ENCODE measurements at places on chromosomes 2 and 18.

DNA sequence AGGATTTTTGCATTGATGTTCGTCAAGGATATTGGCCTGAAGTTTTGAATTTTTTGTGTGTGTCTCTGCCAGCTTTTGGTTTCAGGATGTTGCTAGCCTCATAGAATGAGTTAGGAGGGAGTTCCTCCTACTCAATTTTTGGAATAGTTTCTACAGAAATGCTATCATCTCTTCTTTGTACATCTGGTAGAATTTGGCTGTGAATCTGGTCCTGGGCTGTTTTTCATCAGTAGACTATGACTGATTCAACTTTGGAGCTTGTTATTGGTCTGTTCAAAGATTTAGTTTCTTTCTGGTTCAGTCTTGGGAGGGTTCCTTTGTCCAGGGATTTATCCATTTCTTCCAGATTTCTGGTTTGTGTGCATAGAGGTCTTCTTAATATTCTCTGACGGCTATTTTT, 166.7 kb downstream of the ST6GAL2 start:
- no peaks in the 10 kb centered on the region for H3K4me1 ChIP-seq
- no peak for DNase-seq
- H3K27ac ChIP-seq, result no peak overlapping the region
- H3K4me3 ChIP-seq, result no peak overlapping the region

- no peaks in the 10 kb centered on the region for H3K4me1 ChIP-seq
- H3K36me3 ChIP-seq, result no peaks in the 10 kb centered on the region
- DNase-seq, result no peak
- H3K27ac ChIP-seq, result no peak overlapping the region
These were observed 192.0 kb downstream of the MTX2 start for GRCh38 chr2:176461098-176461808.

GRCh38 chr2:19799881-19800780, 101.7 kb downstream of the TTC32 start:
- H3K36me3 ChIP-seq, result no peaks in the 10 kb centered on the region
- H3K27me3 ChIP-seq, result no peaks in the 10 kb centered on the region
- no peak for DNase-seq
- H3K4me1 ChIP-seq, result peaks cover 26% of the 10 kb centered on the region

- no peaks in the 10 kb centered on the region for H3K27me3 ChIP-seq
- no peak overlapping the region for H3K27ac ChIP-seq
These were observed 250.5 kb upstream of the RAB6C start for GRCh38 chr2:129729011-129729410.

- no peaks in the 10 kb centered on the region for H3K36me3 ChIP-seq
- no peak for DNase-seq
- no peak overlapping the region for H3K27ac ChIP-seq
- H3K4me1 ChIP-seq, result peaks cover 18% of the 10 kb centered on the region
- no peaks in the 10 kb centered on the region for H3K27me3 ChIP-seq
These were observed 203.8 kb downstream of the PTPRM start for GRCh38 chr18:7770908-7771307.

DNA sequence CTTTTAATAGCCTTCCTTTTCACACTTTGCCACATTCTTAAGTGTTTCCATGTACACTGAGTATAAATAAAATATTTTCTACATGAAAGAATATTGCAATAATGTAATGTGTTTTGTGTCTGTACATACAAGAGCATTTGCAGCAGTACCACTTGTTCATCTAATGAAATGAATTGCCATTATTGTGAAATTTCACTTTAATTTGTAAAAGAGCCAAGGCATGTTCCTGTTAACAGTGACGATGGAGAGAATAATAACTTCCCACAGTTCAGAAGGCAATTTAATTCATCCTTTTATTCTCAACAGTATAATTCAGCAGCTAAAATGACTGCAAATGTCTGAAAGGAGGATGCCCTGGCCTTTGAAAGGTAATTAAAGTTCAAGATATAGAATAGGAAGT, 853.9 kb downstream of the LRRTM4 start:
- no peaks in the 10 kb centered on the region for H3K4me1 ChIP-seq
- H3K36me3 ChIP-seq, result no peaks in the 10 kb centered on the region
- H3K27me3 ChIP-seq, result no peaks in the 10 kb centered on the region
- H3K4me3 ChIP-seq, result no peak overlapping the region

GRCh38 chr2:208361077-208361441, 45.5 kb upstream of the PTH2R start:
- no peaks in the 10 kb centered on the region for H3K27me3 ChIP-seq
- no peaks in the 10 kb centered on the region for H3K4me1 ChIP-seq
- no peak overlapping the region for H3K27ac ChIP-seq

DNA sequence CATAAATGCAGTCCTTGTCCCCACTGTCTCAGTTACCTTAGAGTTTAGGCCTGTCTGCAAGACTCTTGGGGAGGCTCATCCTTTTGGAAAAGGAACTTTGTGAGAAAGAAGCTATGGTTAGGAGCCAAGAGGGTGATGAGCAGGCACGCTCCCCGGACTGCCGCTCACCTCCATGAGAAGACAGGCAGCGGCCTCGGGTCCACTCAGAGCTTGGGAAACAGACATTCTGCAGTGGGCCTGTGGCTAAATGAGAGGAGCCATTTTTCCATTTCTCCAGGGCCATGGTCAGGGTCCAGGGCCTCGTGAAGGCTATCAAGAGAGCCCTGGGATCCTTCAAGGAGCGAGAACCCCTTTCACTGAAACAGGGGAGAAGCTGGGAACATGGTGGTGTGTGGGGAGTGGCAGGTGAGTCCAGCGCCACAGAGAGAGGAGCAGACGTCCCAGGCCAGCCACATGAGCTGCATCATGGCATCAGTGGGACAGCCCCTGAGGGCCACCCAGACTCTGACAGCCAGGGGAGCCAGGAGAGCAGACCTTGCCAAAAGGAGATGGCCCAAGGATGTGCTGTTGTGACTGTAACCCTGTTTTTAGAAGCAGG, 4.0 kb upstream of the TEX51 start:
- H3K36me3 ChIP-seq, result no peaks in the 10 kb centered on the region
- H3K4me3 ChIP-seq, result no peak overlapping the region
- no peaks in the 10 kb centered on the region for H3K27me3 ChIP-seq
- peak; percentile 27 for DNase-seq

GRCh38 chr2:196390243-196391148, 219.1 kb upstream of the STK17B start:
- H3K27me3 ChIP-seq, result no peaks in the 10 kb centered on the region
- no peak for DNase-seq
- no peak overlapping the region for H3K27ac ChIP-seq
- H3K4me3 ChIP-seq, result no peak overlapping the region

GRCh38 chr2:40395169-40396073, 56.5 kb downstream of the SLC8A1 start:
- no peaks in the 10 kb centered on the region for H3K36me3 ChIP-seq
- no peak overlapping the region for H3K4me3 ChIP-seq
- no peaks in the 10 kb centered on the region for H3K27me3 ChIP-seq

DNA sequence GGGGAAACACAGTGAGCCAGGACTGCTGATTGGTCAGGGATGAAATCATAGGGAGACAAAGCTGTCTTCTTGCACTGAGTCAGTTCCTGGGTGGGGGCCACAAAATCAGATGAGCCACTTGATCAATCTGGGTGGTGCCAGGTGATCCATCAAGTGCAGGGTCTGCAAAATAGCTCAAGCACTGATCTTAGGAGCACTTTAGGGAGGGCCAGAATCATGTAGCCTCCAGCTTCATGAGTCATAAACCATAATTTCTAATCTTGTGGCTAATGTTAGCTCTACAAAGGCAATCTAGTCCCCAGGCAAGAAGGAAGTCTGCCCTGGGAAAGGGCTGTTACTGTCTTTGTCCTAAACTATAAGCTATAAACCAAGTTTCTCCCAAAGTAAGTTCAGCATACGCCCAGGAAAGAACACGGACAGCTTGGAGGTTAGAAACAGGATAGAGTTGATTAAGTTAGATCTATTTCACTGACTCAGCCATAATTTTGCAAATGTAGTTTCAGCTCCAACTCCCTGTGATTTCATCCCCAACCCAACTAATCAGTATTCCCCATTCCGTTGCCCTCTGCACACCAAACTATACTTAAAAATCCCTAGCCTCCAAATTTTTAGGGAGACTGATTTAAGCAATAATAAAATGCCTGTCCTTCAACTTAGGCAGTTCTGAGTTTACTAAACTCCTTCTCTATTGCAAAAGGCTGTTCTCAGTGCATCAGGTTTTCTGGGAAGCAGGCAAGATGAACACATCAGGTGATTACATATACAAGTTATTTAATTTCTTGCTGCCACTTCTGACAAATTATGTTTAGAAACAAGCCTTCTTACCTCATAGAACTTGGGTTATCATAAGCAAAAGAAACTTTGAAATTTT, 226.9 kb upstream of the SPOPL start:
- H3K4me1 ChIP-seq, result no peaks in the 10 kb centered on the region
- H3K27ac ChIP-seq, result no peak overlapping the region
- no peaks in the 10 kb centered on the region for H3K27me3 ChIP-seq
- no peak overlapping the region for H3K4me3 ChIP-seq
- H3K36me3 ChIP-seq, result no peaks in the 10 kb centered on the region
- no peak for DNase-seq

GRCh38 chr2:177252808-177253531, 11.6 kb downstream of the NFE2L2 start:
- peaks cover 98% of the 10 kb centered on the region for H3K4me1 ChIP-seq
- H3K36me3 ChIP-seq, result no peaks in the 10 kb centered on the region
- peak overlapping the region; percentile 26 for H3K27ac ChIP-seq
- DNase-seq, result no peak

- peak overlapping the region; percentile 75 for H3K27ac ChIP-seq
- H3K4me3 ChIP-seq, result no peak overlapping the region
- no peak for DNase-seq
- H3K36me3 ChIP-seq, result no peaks in the 10 kb centered on the region
- H3K27me3 ChIP-seq, result no peaks in the 10 kb centered on the region
These were observed 37.1 kb downstream of the CRIM1 start for GRCh38 chr2:36392571-36393255.

- H3K27me3 ChIP-seq, result no peaks in the 10 kb centered on the region
- H3K36me3 ChIP-seq, result no peaks in the 10 kb centered on the region
- no peaks in the 10 kb centered on the region for H3K4me1 ChIP-seq
- H3K4me3 ChIP-seq, result no peak overlapping the region
- no peak overlapping the region for H3K27ac ChIP-seq
These were observed 27.7 kb upstream of the IER3IP1 start for GRCh38 chr18:47203626-47204464.

GRCh38 chr2:202149936-202150335, 76.9 kb downstream of the KIAA2012 start:
- no peak overlapping the region for H3K27ac ChIP-seq
- DNase-seq, result no peak
- no peaks in the 10 kb centered on the region for H3K27me3 ChIP-seq
- H3K4me1 ChIP-seq, result no peaks in the 10 kb centered on the region

GRCh38 chr18:75504469-75504868, 77.0 kb upstream of the SMIM21 start:
- no peaks in the 10 kb centered on the region for H3K36me3 ChIP-seq
- DNase-seq, result no peak
- no peaks in the 10 kb centered on the region for H3K27me3 ChIP-seq
- no peak overlapping the region for H3K4me3 ChIP-seq
- H3K4me1 ChIP-seq, result no peaks in the 10 kb centered on the region

DNA sequence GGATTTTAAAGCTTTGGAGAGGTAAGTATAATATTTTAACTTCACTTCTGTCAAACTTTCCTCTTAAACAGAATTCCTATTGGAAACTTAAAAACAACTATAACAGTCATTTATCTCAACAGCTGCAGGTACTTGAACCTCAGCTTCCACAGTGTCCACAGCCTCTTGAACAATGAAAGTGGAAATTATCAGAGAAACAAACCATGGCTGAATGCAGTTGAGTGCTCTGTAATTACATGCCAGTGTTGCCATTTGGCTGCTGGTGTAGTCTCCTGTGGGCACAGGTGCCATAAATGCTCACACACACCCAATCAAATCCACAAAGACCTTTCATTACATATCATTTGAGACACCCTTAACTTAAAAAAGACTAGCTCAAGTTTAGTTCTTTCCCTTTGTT, 125.1 kb downstream of the CPS1 start:
- H3K27ac ChIP-seq, result no peak overlapping the region
- DNase-seq, result no peak
- H3K36me3 ChIP-seq, result no peaks in the 10 kb centered on the region
- no peak overlapping the region for H3K4me3 ChIP-seq
- no peaks in the 10 kb centered on the region for H3K4me1 ChIP-seq

- H3K4me1 ChIP-seq, result peaks cover 4% of the 10 kb centered on the region
- no peak for DNase-seq
- no peaks in the 10 kb centered on the region for H3K27me3 ChIP-seq
- H3K36me3 ChIP-seq, result no peaks in the 10 kb centered on the region
- no peak overlapping the region for H3K4me3 ChIP-seq
These were observed 43.6 kb upstream of the IHH start for GRCh38 chr2:219104107-219105035.

DNA sequence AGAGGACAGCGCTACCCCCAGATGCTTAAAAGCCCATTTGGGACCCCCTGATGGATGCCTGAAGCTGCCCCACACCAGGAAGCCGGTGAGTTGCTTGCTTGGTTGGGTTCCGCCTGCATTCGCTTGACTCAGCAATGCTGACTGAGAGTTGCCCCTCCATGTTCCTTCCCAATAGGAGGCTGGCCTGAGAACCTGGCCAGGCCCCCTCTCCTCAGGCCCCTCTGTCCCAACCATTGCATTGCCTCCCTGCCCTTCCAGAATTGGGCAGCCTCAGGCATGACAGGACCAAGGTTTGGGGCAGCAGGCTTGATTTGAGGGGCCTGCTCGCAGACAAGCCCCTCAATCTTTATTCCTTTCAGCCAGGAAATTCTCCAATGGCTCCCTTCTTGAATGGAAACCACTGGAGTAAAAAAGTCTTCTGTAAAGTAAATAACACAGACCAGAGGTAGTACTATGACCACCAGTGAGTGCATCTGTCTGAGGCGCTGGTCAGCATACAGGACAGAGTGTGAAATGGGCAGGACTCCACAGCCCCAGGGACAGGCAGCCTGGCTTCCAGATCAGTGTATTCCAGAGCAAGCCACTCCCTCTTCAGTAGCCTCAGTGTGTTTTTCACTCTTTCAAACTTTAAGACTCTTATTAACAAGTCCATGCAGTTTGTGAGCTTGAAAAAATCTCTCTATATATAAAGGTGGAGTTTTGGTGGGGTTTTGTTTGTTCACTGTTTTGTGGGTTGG, 104.7 kb downstream of the C1QL2 start:
- H3K36me3 ChIP-seq, result no peaks in the 10 kb centered on the region
- DNase-seq, result no peak
- no peak overlapping the region for H3K27ac ChIP-seq
- H3K4me3 ChIP-seq, result no peak overlapping the region
- no peaks in the 10 kb centered on the region for H3K27me3 ChIP-seq

- H3K4me3 ChIP-seq, result no peak overlapping the region
- no peak overlapping the region for H3K27ac ChIP-seq
- no peak for DNase-seq
- H3K36me3 ChIP-seq, result no peaks in the 10 kb centered on the region
These were observed 543.2 kb upstream of the LRRTM4 start for GRCh38 chr2:78065366-78065765.

DNA sequence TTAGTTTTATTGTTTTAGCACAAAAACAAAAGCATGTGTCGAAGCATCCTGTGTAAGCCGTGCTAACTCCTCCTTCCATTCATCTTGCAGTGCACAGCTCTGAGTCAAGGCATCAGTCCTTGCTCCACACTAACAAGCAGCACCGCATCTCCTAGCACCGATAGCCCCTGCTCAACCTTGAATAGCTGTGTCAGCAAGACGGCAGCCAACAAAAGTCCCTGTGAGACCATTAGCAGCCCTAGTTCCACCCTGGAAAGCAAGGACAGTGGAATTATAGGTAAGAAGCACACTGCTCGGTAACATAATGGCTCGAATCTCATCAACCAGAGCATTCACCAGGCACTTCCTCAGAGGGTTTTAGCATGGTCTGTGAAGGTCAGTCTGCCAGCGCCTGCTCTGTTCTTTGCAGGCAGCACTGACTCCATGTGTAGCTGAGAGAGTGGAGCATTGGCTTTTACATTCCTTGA, 136.2 kb downstream of the WDSUB1 start:
- DNase-seq, result no peak
- H3K27me3 ChIP-seq, result no peaks in the 10 kb centered on the region
- H3K36me3 ChIP-seq, result peaks cover 25% of the 10 kb centered on the region
- H3K4me3 ChIP-seq, result no peak overlapping the region
- H3K4me1 ChIP-seq, result peaks cover 12% of the 10 kb centered on the region
